NCI-H2029 (cell line): ENCODE measurements at places on chromosomes 12 and 14.

DNA sequence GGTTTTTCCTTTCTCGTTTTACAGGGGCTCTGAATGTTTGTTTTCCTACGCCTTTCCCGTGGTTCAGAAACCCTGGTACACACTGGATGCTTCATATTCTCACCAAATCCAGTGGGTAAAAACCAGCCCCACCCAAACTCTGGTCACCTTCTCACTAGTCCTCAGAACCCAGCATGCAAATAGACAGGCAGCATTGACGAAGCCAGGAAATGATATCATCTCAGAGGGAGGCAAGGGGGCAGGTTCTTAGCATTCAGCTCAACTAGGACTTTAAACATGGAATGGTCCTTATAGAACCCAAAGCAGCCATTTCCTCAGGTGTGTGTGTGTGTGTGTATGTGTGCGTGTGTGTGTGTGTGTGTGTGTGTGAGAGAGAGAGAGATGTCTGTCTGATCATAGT lies 142.0 kb downstream of the KCNK10 start:
- DNase-seq = no peak

GRCh38 chr12:24025153-24025798 lies 75.8 kb upstream of the SOX5 start:
- no peak for DNase-seq

DNA sequence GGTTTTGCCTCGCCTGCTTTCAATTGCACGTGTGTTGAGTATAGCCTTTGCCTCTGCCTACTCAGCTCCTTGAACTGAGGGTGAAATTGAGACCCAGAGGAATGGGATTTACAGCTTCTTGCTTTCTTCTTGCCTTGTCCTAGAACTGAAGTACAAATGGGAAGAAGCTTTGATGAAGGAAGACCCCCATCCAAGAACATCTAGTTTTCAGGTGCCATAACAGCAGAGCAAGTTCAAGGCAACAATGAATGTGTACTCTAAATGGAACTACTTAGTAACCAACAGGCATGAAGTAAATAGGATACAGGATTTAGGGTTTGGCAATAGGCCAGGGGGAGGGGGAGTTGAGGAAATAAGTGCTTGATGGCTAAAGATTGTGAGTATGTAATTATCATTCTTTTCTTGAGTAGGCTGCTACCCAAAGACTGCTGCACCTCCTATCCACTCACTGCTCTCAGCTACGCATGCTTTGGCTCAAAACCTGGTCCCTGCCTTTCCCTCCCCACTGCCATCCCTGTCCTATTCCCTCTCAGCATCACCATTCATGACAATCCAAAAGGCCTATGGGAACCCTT lies 2.1 kb downstream of the GPX2 start:
- no peak for DNase-seq

DNA sequence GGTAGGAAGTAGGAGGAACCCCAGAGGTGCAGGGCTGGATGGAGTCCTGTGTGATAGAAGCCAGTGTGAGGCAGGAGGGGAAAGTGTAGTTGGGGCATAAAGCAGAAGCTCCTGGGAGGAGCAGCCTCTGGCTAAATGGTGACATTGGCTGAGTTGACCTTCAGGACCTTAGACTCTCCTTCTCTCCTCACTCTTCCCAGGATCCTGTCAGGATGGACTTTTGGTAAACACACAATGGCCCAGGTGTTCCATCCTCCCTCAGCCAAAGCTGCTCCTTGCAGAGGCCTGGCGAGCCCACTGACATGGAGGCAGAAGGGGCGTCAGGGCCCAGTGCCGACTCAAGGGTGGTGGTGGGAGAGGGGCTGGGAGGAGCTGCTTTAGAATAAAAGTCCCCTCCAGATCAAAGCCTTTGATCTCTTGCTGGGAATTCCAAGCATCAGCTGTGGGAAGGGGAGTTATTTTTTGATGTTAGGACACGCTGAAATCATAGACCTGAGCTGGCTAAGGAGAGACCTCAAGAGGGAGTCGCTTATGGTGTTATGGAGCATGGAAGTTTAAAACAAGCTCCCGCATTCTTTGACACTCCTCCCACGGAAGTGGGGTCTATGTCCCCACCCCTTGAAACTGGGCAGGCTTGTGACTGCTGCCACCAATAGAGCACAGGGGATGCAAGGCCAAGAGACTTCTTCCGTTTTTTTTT lies 44.1 kb downstream of the SMIM41 start:
- DNase-seq = no peak

DNA sequence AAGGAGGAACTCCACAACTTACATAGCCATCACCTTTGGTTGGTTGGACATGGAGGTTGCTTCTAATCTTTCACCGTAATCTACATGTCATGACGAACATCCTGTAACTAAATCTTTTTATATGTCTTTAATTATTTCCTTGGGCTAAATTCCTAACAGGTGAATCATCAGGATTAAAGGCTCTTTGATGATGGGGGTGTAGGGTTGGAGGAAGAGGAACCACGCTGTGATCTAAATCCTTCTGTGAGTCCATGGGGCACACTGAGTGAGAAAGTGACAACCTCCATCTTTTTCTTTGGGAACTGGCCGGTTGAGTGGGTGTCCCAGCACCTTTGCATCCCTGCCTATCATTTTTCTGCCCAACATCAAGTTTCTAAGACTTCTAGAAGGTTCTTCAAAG lies 31.1 kb upstream of the MAP1LC3B2 start:
- DNase-seq = no peak

DNA sequence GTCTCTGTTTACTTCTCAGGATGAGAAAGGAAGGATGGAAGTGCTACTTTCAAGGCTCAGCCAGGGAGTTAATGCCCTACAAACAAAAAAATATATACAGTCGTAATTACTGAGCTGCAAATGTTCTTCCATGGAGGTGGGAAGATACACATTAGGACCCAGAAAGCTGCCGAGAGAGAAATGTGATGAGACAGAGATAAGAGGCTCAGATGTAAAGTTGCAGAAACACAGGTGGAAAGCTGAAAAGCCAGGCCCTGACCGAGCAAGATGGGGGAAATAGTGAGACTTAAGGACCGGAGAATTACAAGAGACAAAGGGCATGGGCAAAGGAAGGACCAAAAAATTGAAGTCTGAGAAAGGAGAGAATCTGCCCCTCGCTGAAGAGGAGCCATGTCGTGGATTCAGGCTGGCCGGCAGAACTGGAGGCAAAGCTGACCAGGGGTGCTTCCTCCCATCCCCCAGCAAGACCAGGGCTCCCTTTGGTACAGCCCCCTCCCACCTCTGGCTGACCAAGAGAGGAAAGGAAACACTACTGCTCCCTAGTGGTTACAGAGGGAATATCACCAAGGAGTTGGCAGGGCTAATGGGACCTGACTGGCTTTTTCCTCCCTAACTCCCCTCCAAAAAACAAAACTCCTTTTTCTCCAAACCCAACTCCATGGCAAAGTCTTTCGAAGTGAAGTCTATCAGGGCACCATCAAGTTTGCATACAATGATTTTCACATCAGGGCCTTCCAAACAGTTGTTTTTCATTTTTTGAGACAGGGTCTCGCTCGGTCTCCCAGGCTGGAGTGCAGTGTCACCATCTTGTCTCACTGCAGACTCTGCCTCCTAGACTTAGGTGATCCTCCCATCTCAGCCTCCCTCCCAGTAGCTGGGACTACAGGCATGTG lies 12.1 kb downstream of the ZFHX2 start:
- peak; percentile 88 for DNase-seq

- DNase-seq = no peak
Observed at GRCh38 chr14:98146416-98146815, 1125.6 kb downstream of the BCL11B start.
